ENCODE measurements at places on chromosomes 5 and 9.

GRCh38 chr9:95852059-95853032, 23.1 kb upstream of the ERCC6L2 start:
- DNase-seq = peak; percentile 69

DNA sequence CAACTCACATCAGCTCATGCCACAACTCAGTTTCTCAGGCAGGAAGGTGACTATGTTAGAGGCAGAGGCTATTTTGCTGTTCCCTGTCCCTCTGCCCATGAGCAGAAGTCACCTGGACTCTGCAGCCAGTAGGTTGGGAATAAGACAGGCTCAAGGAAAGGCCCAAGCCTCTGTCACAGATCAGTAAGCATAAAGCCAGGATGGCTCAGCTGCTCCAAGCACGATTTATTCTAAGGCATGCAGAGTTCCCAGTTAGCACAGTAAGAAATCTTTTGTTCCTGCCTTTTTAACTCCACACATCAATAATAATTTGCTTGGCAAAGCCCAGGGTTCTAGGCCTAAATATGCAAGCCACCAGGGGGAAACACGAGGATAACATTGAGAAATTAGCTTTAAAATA, 249.0 kb upstream of the ADRA1B start:
- DNase-seq = no peak

GRCh38 chr5:1488882-1489680, 34.7 kb downstream of the LPCAT1 start:
- no peak for DNase-seq

- no peak for DNase-seq
These were observed 2.6 kb upstream of the CD14 start for GRCh38 chr5:140635291-140636257.

- no peak for DNase-seq
These were observed 68.2 kb upstream of the APC start for GRCh38 chr5:112669328-112669963.

DNA sequence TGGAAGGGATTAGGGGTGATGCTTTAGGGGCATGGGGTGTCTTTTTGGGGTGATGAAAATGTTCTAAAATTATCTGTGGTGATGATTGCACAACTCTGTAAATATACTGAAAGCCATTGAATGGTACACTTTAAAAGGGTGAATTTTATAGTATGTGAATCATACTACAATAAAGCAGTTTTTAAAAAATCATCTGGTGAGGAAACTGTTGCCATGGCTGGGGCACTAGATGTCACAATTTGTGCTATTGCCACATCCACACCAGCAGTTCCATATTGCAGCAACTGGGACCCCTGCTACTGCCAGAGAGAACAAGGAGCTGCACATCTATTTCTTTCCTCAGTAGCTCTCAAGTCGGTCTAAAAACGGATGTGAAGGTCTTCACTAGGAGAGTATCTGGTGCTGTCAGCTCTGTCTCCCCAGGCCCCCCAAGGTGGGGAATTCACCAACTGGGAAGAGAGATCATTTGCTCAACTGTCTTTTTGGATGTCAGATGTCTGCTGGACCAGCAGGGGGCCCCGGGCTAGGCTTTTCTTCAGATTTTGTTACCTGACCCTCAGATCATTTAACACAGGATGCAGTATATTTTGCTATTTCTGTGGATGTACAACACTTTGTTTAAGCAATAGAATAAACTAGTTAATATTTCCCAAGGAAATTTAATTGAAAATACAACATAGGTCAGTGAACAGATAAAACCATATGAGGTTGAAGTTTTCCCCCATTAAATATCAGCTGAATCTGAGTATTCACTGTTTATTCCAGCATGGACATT, 13.2 kb downstream of the CMYA5 start:
- DNase-seq = peak; percentile 57

GRCh38 chr5:148972974-148973374, 89.9 kb downstream of the SH3TC2 start:
- peak; percentile 47 for DNase-seq

DNA sequence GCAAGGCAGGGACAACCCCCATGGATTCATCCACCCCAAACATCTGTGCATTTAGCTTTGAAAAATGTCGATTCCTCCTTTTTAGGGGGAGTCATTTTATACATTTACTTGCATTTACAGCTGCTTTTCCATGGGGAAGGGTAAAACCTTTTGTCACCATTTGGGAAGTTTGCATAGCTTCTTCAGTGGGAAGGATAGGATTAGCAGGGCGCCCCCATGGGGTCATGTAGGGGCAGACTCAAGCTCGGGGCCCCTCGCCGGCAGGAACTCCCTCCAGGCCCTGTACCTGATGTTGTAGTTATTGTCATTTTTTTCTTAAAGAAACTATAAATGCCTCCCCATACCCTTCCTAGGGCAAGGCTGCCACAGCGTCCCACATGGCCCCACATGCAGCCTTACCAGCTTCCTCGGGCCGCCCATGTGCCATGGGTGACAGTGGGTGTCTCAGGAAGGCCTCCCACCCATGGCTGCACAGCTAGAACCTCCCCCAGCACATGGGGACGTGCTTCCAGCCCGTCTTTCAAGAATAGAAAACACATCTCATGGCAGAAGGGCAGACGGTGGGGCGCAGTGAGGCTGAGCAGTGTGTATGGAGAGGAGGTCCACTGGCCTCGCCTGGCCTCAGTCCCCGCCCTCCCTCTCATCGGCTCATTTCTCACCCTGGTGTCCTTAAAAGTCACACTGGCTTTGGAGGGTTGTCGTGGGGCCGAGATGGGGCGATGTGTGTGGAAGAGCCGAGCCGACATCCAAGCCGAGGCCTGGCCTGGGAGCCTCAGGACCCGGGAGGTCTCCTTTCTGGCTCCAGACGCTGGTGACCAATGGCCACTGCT, 76.1 kb upstream of the OTULINL start:
- peak; percentile 31 for DNase-seq

Data from mesendoderm (in vitro differentiated cells).